Trophoblast cell (in vitro differentiated cells and primary cell): ENCODE measurements at places on chromosomes 5 and 9.

- DNase-seq, result no peak
Measured at GRCh38 chr5:128234928-128235641, 151.5 kb downstream of the SLC12A2 start.

- no peak for DNase-seq
Measured at GRCh38 chr9:124665391-124666058, 105.6 kb downstream of the NR6A1 start.

DNA sequence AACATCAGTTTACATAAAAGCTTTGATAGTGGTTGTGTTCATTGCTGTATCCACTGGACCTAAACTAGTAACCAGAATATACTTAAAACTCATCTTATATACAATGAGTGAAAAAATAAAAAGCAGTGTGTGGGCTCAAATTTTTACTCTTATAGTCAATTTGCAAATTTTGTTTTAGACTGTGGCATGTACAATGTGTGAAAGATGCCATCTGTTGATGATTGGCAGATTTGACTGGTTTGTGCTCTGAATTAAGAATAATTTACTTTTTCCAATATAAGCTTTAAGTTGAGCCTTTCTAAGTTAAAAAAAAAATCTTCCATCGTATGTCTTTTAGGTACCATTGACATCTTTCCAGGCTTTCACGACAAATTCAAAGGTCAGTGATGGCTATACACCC lies 42.4 kb upstream of the F2RL1 start:
- DNase-seq, result no peak

- no peak for DNase-seq
Measured at GRCh38 chr9:117485176-117485575, 70.3 kb upstream of the ASTN2 start.

GRCh38 chr5:137214446-137215189 lies 284.5 kb downstream of the SPOCK1 start:
- DNase-seq, result no peak

GRCh38 chr5:35337340-35338156 lies 107.3 kb upstream of the PRLR start:
- DNase-seq, result peak; percentile 47

DNA sequence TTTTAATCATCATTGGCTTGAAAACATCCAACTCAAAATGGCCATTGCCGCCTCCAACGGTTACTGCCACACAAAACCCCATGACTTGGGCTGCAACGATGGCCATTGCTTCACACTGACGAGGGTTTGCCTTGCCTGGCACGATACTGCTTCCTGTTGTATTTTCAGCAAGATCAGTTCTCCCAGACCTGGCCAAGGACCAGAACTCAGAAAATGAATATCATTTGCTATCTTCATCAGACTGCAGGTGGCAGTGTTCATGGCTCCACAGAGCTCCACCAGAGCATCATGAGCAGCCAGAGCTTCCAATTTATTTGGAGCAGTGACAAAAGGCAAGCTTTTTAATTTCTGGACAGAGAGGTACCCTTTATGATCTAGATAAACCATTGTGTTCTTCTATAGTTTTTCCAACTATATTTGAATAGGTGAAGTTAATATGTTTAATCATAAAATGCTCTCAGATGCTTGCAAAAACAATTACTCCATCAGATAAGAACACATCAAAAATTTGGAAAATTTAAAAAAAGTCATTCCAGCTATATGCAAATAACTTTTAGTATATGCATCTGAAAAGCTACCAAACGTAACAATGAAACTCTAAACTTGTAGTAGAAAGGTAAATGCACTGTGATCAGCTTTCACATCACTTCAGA lies 10.4 kb downstream of the AMACR start:
- DNase-seq, result peak; percentile 71

DNA sequence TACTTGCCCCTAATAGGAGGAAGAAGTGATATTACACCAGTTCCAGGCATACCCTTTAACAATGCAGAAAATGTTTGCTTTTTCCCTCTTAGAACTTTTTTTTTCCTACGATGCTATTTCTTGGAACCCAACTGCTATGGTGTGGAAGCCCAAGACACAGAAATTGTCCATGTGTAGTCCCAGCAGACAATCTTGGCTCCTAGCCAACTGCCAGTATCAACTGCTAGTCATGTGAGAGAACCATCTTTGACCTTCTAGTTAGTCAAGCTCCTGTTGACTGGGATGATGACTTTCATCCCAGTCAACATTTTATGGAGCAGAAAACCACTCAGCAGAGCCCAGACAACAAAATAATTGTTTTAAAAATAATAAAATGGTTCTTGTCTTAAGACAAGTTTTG lies 532.4 kb downstream of the TLR4 start:
- DNase-seq, result no peak

DNA sequence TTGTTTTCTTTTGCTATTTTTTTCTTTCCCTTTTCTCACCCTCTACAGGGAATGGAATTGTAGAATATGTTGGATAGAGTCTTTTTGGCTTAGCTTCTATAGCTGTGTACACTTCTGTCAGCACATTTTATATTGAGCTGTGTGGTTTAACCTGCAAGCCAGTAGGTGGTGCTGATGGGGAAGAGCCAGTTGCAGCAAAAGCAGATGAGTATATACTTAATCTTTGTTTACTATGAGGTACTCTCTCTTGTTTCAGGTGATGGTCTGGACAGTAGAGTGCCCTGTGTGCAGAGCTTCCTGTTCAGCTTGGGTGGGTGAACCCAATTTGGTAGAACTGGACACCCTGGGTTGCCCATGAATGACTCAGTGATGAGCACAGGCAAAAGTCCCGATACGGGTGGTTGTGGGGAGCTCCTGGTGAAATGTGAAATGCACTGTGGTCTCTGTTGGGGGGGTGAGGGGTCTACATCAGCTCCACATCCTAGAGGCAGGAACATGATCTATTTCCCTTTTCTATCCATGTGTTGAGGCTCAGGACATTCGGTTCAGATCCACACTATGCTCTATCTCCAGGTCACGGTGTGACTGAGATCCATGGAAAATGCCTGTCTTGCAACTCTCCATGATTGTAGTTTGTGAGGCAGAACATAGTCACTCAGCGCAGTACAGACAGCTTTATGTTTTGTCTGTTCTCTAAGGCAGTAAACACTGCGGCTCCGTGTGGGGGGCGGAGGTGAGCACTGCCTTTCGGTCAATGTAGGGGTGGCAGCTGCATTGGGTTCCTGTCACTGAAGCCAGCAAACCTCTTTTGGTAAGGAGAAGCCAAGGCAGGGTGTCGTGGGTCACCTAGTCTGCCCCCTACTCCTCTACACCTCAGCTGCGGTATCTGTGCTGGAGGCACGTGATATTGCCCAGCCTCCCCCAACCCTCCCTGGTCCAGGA lies 353.2 kb downstream of the PRR16 start:
- peak; percentile 42 for DNase-seq

DNA sequence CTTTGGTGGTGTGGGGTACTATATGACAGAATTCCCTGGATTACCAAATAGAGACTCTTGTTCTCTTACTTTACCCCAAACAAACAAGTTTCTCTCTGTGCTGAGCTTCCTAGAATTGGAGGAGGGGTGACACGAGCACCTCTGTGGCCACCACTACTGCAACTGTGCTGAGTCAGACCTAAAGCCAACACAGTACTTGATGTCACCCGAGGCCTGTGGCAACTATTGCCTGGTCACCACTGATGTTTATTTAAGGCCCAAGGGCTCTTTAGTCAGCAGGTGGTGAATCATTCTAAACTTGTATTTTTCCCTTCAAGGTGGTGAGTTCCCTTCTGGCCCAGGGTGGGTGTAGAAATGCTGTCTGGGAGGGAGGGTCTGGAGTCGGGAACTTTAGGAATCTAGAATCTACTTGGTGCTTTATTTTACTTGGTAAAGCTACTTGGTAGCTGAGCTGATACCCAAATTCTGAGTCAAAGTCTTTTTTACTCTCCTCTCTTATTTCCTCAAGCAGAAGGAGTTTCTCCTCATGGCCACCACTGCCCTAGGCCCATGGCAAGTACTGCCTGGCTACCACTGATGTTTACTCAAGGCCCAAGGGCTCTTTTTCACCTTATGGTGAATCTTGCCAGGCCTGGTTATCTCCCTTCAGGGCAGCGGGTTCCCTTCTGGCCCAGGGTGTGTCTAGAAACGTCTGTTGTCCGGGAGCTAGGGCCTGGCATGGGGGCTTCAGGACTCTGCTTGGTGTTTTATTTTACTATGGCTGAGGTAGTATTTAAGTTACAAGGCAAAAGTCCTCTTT lies 9.8 kb downstream of the LURAP1L start:
- peak; percentile 91 for DNase-seq

DNA sequence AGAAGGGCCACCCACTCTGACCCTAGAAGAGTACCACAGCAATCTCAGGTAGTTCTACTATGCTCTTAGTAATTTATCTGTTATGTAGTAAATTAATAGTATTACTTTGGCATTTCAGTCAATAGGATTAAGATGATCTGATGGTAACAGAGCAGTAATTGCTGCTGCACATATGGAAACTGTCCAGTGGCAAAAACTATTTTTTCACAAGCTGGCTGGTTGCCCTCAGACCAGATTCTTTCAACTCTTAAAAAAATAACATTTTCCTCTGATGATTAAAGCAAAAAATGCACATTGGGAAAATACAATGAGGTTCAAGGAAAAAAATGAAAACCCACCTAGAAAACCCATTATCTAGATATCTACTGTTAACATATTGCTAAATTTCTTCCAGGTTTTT lies 19.7 kb downstream of the GLRA1 start:
- no peak for DNase-seq

DNA sequence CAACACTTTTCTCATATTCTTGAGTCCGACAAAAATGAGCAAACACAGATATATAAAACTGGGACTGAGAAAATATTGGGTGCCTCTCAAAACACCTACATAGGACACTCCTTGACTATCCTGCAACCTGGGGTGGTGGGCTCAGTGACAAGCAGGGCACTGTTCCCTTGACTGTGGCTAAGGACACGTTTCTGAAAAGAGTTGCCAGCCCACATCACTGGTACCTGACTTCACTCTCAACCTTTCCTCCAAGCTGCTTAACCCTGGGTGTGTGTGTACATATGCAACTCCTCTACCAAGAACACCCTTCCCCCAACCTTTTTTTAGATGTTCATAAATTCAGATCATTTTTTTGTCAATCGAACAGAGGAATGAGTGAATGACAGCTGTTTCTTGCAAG lies 148.7 kb downstream of the ACTL7B start:
- no peak for DNase-seq

GRCh38 chr9:77131399-77131798 lies 45.9 kb upstream of the VPS13A start:
- DNase-seq, result no peak

DNA sequence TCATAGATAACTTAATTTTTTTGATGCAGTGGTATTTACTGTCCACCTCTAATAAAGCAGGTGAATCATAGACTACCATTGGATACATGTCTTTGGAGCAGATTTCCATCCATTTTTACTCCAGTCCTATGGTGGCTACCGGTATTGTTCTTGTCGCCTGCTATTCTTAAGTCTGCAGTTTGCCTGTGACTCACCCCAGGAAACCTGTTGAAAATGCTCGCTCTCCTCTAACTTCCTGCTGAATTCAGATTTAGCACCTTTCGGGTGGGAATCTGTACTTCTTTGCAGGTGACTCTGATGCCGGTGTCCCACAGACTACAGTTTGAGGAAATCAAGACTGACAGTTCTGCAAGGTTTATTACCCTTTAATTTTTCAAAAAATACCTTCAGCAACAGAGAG lies 58.8 kb upstream of the DHFR start:
- DNase-seq, result no peak

GRCh38 chr5:171432583-171433351 lies 13.3 kb downstream of the FGF18 start:
- DNase-seq, result no peak

GRCh38 chr5:151005187-151005949 lies 15.0 kb upstream of the GPX3 start:
- DNase-seq, result no peak

GRCh38 chr9:127112056-127112455 lies 10.4 kb downstream of the ANGPTL2 start:
- DNase-seq, result no peak

DNA sequence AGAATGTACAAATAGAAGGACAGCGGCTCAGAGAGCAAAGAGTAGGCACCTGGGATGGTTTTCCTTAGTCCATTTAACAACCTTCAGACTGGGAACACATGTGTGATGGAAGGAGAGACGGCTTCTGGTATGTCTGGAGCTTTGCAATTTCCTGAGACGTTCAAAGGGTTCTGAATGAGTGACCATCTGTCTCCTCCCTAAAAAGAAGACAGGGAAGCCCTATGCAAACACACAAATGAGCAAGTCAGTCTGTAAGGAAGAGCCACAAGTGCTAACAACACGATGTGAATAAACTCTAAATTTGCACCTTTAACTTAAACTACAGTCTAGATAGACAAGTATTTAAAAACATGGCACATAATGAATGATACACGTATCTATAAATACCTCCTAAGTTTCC lies 391.0 kb downstream of the ICE1 start:
- DNase-seq, result no peak

DNA sequence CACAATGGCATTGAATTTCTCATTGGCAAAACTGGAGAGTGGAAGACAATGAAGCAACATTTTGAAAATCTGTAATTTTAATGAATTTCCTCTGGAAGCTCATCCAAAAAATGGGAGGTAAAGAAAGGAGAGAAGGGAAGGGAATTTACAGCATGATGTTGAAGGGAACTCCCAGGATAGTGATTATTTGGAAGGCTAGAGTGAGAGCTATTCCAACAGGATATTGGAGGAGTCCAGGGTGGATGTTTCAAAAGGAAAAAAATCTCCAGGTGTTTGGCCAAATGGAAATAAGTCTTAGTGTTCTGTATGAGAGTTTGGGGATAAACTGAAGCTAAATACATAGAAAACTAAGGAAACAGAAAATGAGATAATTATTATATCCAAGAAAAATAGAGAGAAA lies 106.2 kb downstream of the IZUMO3 start:
- no peak for DNase-seq

DNA sequence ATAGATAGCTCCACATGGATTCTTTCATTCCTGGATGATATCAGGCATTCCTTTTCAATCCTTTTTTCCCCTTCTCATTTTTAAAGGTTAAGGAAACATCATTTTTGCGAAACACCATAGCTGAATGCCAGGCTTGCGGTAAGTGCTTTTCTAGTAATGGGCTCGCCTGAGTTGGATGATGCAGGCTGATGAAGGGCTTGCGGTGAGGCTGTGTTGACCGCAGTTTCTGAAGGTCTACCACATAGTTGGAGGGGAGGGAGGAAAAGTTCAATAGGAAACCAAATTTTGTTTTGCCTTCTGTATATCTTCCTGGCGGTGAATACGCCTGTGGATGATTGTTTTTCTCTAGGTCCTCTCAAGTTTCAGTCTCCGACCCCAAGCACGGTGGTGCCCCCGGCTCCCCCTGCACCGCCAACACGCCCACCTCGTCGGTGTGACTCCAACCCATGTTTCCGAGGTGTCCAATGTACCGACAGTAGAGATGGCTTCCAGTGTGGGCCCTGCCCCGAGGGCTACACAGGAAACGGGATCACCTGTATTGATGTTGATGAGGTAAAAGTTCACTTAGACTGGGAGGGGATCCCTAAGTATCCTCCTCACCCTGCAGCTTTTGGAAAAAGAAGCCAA lies 24.3 kb downstream of the THBS4 start:
- DNase-seq, result no peak

DNA sequence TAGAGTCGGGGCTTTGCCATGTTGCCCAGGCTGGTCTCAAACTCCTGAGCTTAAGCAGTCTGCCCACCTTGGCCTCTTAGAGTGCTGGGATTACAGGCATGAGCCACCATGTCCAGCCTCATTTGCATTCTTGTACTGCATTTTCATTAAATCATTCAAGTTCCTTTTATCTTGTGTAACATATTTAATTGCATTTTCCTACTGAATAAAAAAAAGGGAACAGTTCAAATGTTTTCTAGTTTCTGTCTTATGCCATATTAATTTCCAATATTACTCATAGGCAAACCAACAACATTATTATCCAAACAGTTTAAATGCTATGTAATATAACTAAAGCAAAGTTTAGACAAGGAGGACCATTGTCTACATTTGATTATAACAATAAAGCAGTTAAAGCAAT lies 6.1 kb downstream of the SLC31A1 start:
- DNase-seq, result no peak
